ENCODE measurements at places on chromosomes 3 and 15.

DNA sequence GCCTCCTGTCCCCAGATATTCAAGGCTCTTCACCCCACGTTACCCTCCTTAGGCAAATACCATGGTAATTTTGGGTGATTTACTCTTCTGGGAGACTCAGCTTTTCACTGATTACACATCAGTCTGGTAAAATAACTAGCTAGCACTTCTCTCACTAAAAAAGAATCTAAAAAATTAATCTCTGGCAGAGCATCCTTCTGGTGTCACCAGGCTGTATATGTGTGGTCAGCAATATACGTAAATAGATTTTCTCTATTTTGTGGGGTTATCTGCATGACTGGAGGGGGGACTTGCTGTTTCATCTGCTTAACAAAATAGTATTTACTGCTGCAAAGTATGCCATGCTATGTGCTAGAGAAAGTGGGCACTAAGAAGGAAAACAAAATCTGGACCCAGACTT is 45.1 kb downstream of the LRRC28 start:
- DNase-seq, result no peak

- no peak for DNase-seq
Observed at GRCh38 chr3:72082776-72083462, 298.0 kb upstream of the PROK2 start.

DNA sequence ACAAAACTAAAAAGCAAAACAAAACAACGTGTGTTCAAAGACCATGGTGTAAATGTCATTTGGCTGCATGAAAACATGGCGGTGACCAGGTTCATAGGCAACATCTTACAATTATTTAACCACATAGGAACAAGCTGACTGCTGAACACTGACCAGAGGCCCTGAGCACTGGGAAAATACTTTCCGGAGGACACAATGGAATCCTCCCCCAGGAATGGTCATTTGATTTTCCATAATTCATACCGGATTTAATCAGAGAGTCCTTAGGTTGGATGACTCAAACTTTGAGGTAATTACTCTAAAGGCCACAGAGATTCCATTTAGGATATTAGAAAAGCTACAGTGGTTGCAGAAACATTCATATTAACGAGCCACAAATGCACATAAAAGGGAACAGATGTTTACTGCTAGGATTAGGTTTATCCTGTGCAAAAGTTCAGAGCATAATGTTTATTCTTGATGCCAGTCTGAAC is 254.7 kb downstream of the NR1D2 start:
- no peak for DNase-seq

DNA sequence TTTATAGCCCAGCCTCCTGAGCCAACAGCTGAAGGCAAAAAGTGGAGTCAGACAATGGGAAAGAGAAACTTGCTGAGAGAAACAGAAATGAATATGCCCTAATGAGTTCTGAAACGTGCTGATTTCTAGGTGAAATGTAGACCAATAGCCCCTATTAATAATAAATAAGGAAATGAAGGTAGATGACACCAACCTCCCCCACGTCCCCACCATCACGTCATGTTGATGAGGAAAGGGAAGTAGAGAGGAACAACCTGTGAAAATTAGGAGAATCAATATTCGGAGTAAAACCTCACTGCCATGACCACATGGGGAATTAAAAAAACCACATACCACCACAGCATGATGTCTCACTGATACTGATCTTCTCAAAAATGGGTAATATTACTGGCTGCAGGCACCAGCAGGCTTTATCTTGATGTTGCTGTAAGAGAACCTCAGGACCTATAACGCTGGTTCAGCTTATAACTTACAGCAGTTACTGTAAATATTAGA is 64.0 kb downstream of the KAT2B start:
- DNase-seq, result peak; percentile 83

- DNase-seq, result no peak
Observed at GRCh38 chr15:47516972-47517371, 200.3 kb upstream of the SEMA6D start.

GRCh38 chr3:166282931-166283330 is 445.7 kb upstream of the BCHE start:
- no peak for DNase-seq

DNA sequence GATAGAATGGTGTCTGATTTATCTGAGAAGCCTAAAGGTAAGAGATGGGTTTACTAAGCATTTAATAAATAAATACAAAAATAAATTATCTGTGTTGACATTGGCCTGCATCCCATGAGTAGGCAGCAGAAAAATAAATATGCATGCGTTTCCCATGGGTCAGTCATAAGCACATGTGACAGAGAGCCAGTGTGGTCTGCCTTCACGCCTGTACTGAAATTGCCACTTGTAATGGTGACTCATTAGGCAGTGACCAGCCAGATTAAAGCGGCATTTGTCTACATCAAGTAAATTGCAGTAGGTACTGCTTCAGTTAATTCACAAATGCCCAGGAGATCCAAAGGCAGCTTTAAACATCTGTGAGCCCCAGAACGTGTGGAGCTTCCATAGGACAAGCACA is 399.6 kb downstream of the NAALADL2 start:
- no peak for DNase-seq

DNA sequence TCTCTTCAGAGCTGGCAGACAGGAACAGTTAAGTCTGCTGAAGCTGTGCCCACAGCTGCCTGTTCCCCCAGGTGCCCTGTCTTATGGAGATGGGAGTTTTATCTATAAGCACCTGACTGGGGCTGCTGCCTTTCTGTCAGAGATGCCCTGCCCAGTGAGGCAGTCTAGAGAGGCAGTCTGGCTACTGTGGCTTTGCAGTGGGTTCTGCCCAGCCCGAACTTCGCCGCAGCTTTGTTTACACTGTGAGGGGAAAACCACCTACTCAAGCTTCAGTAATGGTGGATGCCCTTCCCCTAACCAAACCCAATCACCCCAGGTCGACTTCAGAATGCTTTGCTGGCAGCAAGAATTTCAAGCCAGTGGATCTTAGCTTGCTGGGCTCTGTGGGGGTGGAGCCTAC is 91.2 kb downstream of the SLC25A26 start:
- DNase-seq, result peak; percentile 44

DNA sequence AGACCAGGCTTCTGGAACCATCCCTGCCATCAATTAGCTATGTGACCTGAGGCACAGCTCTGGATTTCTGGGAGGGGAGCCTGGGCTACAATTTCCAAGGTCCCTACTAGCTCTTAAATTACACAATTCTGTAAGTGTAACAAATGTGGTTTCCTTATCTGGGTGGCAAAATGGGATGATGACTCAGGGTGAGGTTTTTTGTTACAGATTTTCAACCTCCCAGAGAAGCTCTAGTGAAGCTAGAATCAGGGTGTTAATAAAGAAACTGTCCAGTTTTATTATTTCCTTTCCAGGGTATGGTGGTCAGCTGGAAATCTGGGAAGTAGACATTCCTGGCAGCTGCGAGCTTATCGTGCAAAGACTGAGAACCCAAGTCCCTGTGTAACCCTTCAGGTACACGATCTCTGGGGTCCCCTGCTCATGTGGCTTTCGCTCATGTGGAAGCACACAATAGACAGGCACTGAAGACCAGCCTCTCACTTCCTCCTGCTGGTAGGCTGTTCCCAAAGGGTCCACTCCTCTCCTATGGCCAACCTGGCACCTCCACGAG is 7.3 kb downstream of the RAB27A start:
- DNase-seq, result peak; percentile 55

DNA sequence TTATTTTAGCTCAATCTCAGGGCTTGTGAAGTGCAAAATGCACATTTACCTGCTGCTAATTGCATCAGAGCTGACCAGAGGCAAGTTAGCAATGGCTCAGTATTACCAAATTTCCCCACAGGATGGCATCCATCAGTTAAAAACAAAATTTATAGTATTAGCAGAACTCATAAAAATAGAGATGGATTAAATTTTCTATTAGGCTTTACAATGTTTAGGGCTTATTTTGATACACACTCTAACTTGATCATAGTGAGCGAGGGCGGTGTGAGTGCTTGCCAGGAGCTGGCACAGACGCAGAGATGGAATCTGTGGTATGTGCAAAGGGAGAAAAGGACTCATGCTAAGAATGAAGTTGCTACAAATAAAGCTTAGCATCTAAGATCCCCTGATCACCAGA is 241.0 kb downstream of the NSUN3 start:
- DNase-seq, result no peak

DNA sequence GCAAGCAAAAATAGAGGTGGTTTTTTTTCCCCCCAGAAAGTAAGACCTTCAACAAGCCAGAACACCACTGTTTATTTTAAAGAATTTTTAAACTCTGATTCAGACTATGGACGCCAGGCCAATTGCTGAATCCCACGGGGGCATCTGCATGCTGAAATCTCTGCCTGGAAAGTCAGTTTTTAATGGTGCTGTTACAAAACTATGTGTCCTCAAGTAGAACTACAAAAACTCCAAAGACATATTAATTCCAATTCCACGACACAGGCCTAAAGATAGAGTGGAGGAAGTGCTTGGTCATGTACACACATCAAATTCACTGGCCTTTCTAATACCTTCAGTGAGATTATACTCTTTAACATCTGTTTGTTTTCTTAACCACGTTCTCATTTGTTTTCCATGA is 490.5 kb upstream of the NR2F2 start:
- DNase-seq, result no peak
